ENCODE measurements at places on chromosomes 7 and 10.

DNA sequence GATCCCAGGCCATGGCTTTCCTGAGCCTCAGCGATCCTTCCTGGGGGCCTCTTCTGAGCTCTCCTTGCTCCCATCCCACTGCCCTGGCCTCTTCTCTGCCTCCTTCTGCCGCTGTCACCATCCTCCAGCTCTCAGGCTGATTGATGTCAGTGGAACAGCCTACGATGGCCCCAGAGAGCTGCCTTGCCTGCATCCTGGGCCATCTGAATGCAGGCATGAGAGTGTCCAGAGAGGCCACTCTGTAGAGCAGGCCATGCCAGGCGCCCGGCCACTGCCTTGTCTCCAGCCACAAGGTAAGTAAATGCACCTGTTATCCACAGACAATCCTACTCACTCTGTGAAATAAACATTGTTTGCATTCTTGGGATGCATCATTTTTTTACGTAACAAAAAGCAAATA, 171.4 kb upstream of the PPP2R2D start:
- DNase-seq: no peak

DNA sequence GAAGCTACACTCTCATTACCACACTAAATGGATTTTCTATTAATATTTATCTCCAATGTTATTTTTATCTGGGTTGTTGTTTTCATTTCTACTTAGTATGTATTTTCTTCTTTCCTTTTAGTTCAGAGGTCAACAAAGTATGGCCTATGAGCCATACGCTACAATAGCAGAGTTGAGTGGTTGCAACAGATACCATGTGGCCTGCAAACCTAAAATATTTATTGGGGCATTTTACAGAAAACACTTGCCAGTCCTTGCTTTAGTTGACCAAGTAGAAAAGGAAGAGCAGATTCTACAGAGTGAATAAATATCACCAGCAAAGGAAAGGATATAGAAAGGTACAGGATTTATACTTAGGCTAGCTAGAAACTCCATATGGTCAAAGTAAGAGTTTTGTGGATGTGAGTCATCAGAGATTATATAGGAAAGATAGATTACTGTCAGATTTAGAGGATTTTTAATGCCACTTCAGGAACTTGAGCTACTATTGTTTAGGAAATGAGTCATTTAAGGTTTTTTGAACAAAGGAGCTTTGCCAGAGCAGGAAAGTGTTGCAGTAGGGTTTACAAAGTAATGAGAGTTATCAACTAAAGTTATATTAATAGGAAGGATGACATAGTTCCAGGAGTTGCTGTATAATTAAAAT, 323.3 kb upstream of the KAT6B start:
- no peak for DNase-seq

GRCh38 chr10:117198088-117198487, 799 bp downstream of the KCNK18 start:
- no peak for DNase-seq

DNA sequence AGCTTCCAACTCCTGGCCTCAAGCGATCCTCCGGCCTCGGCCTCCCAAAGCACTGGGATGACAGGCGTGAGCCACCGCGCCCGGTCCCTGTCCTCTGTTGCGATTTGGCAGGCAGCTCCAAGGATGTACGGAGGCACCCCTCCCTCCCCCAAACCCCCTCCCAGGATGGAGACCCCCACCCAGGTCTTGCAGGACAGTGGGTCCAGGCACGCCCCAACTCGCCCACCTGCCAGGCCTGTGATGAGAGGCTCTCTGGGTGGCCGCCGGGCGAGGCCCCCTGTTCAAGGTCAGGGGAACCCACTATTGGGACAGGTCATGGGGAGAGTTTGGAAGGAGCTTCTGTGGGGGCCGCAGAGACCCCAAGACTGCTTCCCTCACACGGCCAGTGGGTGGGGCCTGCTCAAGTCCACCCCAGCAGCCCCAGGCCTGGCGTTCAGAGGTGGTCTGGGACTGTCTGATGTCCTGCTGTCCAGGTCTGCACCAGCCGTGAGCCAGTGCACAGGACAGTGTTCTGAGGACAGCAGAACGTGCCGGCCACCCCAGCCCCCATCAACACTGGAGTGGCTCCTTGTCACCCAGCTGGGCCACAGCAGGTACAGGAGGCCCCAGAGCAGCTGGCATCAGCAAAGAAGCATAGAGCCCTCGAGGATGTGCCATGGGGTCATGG, 2.5 kb downstream of the ADAP1 start:
- DNase-seq: no peak

GRCh38 chr7:64888561-64888900, 14.5 kb upstream of the ZNF273 start:
- no peak for DNase-seq

GRCh38 chr10:33669904-33670303, 335.4 kb upstream of the NRP1 start:
- DNase-seq: no peak

GRCh38 chr10:122461729-122462532, 578 bp downstream of the HTRA1 start:
- no peak for DNase-seq

DNA sequence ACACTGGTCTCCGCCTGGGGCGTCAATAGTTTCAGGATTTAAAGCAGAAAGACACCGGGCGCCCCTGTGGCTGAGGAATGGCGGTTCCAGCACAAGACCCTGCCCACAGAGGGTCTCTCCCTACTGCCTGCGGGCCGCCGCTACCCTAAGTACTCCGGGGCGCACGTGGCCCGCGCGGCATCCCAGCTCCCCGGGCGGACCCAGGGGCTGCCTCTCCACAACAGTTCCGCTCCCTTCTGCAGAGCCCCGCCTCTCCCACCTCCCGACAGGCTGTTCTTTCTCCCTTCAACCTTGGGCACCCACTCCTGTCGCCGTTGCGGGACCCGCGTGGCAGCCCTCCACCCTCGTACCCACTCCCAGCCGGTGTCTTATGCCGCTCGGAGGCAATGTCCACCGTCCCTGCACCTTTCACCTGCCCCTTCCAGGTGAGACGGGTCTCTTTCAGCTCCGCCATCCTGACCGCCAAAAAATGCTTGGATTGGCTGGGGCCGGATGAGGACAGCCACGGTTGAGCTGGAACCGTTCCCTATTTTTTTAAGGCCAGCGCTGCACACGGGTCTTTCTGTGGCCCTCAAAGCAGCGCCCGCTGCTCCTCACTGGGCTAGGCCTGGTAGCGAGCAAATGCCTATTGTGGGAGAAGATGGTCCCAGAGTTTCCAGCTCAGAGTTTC, 1.6 kb upstream of the NKX2-3 start:
- no peak for DNase-seq

- DNase-seq: no peak
Observed at GRCh38 chr10:88490231-88490980, 92.7 kb downstream of the RNLS start.

- no peak for DNase-seq
Observed at GRCh38 chr10:66180581-66181318, 745.1 kb upstream of the LRRTM3 start.

DNA sequence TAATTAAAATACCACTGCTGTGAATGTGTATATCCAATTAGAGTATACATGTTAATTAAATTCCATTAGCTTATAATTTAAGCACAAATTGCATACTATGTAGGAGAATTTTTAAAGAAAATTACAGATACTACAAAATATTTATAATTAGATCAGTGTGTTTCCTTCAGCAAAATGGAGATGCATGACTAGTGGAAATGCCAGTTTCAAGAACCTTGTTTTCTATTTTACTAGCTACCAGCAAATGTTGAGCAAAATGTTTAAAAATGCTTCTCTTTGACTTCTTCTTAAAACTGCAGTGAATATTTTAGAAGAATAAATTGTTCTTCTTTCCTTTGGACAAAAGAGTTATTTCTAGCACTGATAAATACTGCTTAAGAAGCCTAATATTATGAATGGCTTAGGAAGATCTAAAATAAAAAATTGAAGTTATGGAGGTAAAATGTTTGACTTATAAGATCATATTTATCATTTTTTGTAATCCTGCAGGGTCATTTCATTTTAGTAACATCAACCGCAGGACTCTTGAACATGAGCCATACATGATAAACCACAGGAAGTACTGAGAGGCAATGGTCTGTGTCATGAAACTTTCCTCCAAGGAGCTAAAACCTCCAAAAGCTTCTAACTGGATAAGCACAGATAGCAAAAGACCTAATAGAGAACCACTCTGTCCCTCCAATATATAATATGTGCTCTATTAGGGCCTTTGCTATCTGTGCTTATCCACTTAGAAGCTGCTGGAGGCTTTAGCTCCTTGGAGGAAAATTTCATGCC, 1066.0 kb upstream of the CELF2 start:
- no peak for DNase-seq

DNA sequence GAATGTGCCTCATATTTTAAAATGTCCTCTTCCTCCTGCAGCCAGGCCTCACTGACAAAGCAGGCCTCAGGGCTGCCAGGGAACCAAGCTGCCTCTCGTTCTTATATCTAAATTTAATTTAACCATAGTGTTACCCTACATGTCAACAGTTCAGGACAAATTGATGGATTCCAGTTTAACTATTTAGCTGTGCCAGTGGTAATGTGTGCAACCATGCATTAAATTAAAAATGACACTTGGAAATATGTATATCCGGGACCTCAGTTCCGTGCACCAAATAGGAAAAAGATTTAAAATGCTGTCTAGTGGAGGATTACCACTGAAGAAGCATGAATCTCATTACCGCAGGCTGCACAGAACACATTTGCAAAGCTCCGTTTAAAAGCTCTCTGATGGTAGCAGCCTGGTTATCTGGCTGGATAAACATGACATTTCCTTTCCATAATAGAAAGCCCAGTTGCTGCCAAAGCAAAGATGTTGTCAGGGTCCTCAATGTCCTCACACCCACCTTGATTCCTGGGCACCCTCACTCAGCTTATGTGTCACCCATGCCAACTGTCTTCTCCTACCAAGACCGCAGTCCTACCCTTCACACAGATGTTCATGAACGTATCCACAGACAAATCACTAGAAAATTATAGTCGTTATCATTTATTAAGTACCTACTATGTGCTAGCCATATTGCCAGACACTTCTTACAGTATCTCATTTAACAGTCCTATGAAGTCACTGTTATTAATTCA, 73.3 kb upstream of the FRMD4A start:
- DNase-seq: no peak

GRCh38 chr7:142581341-142581740, 167.9 kb upstream of the PRSS1 start:
- no peak for DNase-seq

DNA sequence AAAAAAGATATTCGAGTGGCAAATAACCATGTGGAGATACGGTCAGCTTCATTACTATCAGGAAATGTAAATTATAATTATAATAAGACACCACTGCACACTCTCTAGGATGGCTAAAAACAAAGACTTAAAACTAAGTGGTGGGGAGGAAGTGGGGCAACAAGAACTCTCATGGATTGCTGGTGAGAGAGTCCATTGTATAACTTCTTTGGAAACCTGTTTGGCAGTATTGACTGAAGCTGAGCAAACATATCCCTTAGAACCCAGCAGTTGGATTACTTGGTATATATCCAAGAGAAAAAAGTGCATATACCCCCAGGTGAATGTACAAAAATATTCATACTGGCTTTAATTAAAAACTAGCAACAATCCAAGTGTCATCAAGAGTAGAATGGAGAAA, 133.7 kb upstream of the CTBP2 start:
- no peak for DNase-seq

GRCh38 chr10:47058961-47059391, 147.7 kb downstream of the PTPN20 start:
- no peak for DNase-seq

DNA sequence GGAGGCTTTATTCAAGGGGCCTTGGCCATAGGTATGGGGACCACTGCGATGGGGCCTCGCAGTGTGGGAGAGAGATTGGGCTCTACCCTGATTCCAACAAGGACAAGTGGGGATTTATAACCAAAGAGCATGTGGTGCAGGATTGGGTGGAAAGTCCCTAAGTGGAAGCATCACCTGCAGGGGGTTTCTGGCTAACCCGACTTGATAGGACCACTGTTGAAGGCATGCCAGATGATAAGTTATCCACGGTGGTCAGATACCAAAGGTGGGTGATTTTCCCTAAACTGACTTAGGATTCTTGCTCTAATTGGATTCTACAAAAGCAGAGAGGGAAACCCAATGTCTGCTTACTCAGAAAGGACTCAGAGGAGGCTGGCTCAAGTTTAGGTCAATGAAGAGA, 429.6 kb upstream of the LRGUK start:
- DNase-seq: no peak

- no peak for DNase-seq
Observed at GRCh38 chr10:87816163-87816897, 1.7 kb downstream of the ATAD1 start.

DNA sequence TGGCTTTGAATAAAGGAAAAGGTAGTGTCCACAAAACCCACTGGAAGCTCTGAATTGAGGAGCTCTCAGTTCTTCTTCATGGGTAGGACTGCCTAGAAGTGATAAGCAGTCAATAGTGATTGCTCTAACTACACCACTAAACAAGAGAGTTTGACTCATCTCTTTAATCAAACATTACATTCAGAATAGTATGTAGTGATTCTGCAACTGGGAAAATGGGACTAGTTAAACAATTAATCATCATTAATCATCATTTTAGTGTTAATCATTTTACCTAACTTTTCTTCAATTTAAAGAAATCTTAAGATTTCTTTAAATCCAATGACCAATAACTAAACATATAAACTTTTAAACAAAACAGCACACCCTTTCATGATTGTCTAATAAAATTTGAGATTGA, 484.0 kb upstream of the FZD8 start:
- no peak for DNase-seq

DNA sequence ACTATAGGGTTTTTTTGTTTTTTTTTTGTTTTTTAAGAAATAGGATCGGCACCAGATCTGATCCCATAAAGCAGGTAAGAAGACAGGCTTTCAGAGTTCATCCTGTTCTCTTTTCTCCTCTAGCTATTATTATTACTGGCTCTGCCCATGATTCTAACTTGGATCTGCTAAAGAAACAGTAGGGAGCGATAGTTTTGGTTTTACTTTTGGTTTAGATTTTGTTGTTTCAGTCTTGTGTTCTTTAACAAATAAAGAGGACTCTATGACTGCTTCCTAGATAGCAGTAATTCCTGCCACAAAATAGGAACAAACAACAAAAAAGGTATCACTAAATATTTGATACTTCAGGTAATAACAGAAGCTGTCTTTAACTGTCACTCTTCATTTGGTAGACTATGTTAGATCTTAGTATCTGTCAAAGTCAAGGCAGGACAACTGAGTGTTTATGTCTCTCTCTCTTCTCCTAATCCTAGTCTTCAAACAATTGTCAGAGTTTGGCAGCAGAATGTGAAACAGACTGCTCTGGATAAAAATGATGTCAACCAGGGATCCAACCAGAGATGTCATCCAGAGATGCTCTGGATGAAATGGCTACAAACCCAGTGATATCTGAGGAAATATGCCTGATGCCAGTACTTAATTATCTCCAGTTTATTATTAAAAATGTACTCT, 99.8 kb downstream of the KMT2C start:
- no peak for DNase-seq

All from effector CD8-positive, alpha-beta T cell (primary cell).